ENCODE measurements at places on chromosomes 3 and 15.
A peak's percentile ranks its signal among the peaks of the same experiment; 100 is the strongest.

DNA sequence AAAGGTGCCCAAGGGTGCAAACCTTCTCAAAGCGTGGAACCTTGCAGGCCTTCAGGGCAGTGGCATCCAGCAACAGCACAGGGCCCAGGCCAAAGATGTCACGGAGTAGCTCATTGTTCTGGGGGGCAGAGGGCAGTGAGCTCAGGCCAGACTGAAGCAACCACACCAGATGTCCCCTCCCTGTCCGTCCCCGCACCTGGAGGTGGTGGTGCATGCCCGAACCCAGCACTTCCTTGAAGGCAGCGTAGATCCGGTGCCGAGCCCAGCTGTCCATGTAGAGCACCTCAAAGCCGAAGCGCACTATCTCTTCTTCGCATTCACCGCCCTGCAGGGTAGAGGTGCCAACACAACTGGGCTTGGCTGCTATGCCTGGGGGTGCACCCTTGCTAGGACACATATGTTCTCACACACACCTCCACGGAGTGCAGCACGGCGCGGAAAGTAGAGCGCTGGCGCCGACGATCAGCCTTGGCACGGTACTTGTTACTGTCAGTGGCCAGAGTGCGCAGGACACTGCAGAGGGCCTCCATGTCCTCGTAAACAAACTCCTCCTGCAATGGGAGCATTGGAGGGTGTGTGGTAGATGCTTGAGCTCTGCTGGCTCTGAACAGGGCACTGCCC, 3.7 kb downstream of the IFRD2 start:
- DNase-seq, result no peak

DNA sequence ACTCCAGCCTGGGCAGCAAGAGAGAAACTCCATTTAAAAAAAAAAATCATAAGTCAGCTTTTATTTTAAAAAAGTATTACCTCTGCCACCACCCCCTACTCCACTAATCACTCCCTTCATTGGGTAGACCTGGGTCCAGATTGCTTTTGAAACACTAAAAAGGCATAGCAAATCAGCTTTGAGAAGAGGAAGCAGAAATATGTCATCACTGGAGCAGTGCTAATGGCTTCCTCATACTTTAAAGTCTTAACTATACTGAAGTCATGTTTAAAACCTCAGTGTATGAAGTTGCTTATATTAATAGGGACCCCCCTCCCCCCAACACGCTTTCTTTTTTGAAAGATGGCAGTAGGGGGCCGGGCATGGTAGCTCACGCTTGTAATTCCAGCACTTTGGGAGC, 1.0 kb upstream of the HTR3D start:
- DNase-seq, result no peak

GRCh38 chr3:131733086-131733841, 230.5 kb upstream of the MRPL3 start:
- no peak for DNase-seq

GRCh38 chr15:28116521-28117431, 17.7 kb upstream of the OCA2 start:
- no peak for DNase-seq

GRCh38 chr3:71949442-71949841, 164.5 kb upstream of the PROK2 start:
- DNase-seq, result no peak

DNA sequence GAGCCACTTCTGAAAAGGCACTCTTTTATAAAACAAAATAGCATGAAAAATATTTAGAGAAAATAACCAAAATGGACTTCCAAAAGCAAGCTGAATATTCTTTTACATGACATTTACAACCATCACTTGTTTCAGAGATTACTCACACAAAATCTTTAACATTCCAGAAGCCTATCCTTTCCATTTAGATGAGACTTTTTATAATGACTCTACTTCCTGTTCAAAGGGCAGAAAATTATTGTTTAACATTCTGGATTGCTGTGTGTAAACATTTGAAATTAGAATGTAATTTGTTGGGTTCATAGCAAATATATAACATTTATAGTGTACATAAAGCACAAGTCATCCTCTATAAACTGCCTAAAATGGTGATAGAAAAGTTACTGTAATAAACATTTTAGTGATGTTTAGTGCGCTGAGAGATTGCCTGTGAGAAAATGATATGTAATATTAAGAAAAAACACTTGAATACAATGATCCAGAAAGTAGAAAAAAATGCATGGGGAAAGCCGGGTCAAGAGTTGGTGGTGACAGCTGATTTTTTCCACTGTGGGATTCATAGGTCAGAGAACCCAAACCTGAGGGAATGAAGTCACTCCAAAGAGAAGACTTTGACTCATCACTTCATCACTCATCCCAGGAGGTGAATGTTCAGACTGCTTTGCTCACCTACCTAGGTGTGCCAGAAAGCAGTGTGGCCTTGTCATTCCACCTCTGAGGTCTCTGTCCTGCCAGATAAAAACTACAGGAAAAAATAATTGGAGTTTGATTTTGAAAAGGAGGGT, 305.8 kb downstream of the ARPP21 start:
- DNase-seq, result no peak

DNA sequence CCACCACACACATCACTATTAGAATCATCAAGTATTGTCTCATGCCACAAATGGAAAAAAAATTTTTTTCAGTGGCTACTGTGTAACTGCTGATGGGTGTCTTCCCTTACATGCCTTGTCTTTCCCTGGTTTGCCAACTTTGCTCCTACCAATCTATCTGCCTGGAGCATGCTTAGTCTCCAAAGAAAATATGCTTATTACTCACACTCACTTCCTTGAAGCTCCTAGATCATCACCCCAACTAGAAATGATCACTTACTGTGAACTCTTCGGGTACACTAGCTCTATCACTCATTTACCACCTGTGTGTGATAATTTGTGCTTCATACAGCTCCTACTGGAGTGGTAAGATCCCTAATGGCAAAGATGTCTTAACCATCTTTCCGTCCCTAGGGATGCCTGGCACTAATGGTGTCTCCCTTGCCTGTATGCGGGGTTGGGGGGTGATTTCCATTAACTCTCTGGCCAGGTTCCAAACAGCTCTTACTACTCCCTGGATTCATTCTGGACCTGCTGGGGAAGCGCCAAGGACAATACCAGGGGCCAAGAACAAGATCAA, 799 bp downstream of the VPS33B start:
- DNase-seq, result no peak

GRCh38 chr15:57138349-57138788, 219.9 kb downstream of the TCF12 start:
- no peak for DNase-seq

DNA sequence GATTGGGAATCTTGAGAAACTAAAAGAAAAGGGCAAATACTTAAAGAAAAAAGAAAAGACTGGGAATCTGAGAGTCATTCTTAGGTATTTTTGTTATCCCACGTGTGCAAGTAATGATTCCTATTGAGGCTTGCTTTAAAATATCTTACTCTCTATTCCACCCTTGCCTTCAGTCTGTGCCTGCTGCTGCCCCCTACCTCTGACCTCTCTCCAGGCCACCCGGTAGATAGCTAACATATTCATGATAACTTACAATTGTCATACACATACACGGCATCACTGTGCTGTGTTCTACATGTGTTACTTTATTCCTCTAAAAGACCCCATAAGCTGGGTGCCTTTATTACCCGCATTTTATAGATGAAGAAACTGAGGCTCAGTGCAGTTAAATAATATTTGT, 27.8 kb upstream of the ATP13A3 start:
- no peak for DNase-seq

DNA sequence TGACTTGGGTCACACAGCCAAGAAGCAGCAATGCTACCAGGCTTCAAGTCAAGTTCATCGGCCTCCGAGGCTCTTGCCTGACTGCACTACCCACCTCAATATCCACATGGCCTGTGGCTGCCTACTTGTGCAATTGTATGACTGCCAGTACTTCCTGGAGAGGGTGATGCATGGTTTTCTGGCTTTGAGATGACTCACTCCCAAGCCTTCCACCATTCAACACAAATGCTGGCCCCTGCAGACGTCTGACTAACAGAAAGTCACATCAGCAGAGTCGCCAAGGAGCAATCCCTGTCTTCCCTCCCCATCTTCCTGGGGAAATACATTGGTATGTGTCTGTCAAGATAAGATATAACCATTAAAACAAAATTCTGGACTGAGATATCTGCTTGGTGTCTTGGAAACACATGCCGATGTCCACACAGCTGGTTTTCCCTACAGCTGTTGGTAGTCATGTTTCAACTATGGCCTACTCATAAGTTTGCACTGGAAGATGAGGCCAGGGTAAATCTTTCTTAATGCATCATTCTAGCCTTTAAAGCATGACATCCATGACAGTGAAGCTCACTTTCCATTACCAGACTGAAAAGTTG, 79.6 kb upstream of the SPATA12 start:
- DNase-seq, result peak; percentile 55

DNA sequence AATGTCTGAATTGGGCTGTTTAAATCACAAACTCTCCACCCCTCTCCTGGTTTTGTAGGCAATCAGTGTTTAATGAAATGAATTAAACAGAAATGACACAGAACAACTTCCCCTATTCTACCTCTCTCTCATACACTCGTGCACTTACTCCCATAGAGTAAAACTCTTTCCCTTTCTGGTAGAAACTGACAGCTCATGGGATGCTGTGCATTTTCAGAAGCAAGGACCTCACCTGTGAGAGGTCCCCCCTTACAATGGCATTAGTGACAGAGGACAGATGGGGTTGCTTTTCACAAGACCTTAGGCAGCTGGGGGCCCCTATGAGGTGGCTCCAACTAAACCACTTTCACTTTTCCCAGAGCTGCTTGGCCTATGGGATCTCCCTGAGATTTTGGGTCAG, 31.9 kb downstream of the PARP16 start:
- DNase-seq, result no peak

DNA sequence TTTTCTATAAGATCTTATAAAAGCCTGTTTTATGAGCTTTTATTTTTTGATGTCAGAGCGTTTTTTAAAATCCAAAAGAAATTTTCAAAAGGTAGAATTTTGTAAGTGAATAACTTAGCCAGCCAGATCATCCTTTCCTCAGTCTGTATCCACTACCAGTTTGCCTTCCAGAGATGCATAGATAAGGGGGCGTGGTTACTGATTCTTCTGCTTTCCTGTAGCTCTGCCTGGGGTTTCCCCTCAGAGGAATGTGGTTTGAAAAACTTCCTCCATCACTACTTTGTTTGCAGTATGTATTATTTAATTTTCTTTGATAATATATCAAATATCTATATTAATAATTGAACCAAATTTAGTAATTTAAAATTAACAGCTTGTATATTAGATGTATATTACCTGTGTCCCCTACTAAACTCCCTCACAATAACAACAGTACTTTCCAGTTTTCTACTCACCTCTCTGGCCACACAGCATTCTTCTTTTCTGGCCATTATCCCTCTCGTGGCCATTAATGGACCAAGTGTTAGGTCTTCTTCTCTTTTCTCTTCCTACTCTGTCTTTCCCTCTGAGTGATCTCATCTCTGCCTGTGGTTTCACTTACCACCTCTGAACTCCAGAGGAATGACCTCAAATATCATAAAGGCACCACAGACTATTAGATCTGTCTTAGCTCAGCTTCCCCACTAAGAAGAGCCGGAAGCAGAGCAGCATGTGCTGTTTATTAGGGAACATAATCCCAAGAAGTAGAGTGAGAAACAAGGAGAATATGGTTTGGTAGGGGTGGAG, 239.7 kb downstream of the UBE2E2 start:
- DNase-seq, result no peak

- no peak for DNase-seq
These were observed 69.1 kb downstream of the GALK2 start for GRCh38 chr15:49239105-49239504.

- DNase-seq, result no peak
These were observed 36.8 kb downstream of the HGD start for GRCh38 chr3:120645083-120645845.

DNA sequence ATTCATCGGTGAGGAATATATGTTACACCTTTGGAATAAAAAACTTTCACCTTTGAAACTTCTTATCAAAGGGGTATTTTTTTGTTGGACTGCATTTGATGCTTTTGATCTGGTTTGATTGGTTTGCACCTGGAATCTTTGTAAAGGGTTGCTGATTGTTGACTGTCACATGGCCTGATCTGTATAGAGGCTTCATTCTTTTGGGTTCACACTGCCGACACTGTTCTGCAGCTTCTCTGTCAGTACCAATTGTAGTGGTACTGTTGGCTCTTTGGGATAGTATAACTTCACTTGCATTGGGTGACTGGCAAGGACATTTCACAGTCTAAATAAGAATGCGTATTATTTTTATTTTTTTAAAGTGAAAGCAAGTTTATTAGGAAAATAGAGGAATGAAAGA, 155.7 kb downstream of the DOCK3 start:
- DNase-seq, result no peak

DNA sequence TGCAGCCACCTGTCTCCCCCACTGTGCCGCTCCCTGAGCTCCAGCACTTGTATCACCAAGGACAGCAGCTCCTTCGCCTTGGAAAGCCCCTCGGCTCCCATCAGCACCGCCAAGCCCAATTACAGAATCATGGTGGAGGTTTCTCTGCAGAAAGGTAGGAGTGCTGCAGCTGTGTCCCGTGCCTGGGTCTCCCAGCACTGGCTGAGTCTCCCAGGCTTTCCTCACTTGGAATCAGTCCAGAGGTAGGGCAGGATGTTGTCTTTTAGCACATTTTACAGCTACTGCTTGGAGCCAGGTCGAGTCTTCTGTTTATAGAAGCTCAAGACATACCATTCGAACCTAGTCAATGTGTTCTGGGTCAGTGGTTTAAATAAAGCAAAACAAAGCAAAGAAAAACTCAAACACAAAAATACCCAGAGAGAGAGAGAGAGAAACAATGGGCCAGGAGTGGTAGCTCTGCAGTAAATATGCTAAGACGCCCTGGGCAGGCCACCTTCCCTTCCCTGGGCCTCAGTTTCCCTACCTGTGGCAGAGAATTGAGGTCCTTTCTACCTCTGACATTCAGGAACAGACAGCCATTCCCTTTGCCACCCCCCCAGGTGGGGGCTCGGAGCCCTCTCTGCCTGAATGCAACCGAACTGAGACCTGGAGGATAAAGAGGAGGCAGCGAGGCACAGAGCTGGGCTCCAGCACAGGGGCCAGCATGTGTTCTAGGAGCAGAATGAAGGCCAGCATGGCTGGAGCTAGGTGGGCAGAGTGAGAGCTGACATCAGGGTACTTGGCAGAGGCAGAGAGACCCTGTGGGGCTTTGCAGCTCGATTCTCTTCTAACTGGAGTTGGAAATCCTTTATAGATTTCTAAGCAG, 44.1 kb downstream of the STARD5 start:
- no peak for DNase-seq

GRCh38 chr15:89221543-89221942, at the start of gene RLBP1:
Gene RLBP1, minus strand, starts transcription at chr15:89221579. Its CDS starts 2,604 bp downstream, at chr15:89218975.
- DNase-seq, result no peak

- no peak for DNase-seq
These were observed 592 bp downstream of the RASGRF1 start for GRCh38 chr15:79089890-79090486.

- no peak for DNase-seq
These were observed 532.8 kb upstream of the TBL1XR1 start for GRCh38 chr3:177729956-177730681.

DNA sequence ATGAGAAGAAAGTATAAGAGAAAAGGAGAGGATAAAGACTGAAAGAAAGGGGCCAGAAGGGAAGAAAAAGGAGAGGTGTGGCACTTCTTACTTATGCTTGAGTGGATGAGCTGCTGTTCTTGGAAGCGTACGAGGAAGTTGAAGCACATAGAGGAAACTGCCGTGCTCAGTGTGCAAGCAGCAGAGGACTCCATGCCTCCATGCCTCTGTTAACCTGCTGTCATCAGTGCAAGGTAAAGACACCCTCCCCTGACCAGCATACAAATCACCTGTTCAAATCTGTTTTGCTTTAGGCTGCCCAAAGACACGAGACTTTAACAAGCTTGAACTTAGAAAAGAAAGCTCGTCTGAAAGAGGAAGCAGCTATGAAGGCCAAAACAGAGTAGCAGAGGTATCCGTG, 6.4 kb downstream of the WDR5B start:
- DNase-seq, result no peak

GRCh38 chr15:69595009-69595791, 142.6 kb downstream of the RPLP1 start:
- DNase-seq, result no peak

Measured in activated naive CD8-positive, alpha-beta T cell treated with anti-CD3 and anti-CD28 coated beads for 36 hours (primary cell).